ENCODE measurements at places on chromosomes 16 and 17. TPM values are rescaled to one million over a fixed set of nuclear protein-coding genes. Genes with fewer than 3 reads are reported as not detected.
A peak's percentile ranks its signal among the peaks of the same experiment; 100 is the strongest.

NKD1 gene
- 0.42 TPM for total RNA-seq

TERB1 gene
- 0.05 TPM for total RNA-seq

CTF1 gene
- total RNA-seq, result 3.5 TPM

CRHR1 gene
- total RNA-seq, result not detected

GRCh38 chr17:44266402-44267164 is 1.4 kb downstream of the SLC4A1 start:
- DNase-seq, result no peak

DNA sequence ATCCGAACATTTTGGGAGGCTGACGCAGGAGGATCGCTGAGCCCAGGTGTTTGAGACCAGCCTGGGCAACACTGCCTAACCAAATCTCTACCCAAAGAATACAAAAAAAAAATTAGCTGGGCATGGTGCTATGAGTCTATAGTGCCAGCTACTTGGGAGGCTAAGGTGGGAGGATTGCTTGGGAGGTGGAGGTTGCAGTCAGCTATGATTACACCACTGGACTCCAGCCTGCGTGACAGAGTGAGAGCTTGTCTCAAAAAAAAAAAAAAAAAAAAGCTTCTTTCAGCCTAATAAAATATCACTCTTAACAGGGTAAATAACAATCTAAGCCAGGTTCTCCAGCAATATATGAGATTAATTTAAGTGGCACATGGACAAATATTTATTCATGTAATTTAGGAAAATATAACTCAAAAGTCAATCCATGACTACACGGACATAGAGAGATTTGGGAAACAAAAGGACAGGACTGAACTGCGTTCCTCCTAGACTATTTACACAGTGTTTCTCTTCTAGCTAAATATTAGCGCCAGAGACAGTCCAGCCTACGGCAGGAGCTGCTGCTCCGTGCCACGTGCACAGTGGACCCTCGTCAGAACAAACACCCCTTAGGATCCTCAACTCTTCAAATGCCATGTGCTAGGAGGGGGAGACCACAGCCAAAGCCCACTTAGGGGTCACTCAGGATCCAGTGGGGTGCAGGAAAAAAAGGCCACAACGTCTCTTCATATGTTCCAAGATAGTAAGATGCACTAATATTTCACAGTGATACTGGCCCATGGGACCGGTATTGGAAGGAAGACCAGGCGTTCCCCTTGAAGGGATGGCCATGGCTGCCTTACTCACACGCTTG is 8.7 kb downstream of the USP36 start:
- no peak for DNase-seq

GRCh38 chr16:54216268-54216667 is 70.3 kb downstream of the IRX3 start:
- DNase-seq, result no peak

DNA sequence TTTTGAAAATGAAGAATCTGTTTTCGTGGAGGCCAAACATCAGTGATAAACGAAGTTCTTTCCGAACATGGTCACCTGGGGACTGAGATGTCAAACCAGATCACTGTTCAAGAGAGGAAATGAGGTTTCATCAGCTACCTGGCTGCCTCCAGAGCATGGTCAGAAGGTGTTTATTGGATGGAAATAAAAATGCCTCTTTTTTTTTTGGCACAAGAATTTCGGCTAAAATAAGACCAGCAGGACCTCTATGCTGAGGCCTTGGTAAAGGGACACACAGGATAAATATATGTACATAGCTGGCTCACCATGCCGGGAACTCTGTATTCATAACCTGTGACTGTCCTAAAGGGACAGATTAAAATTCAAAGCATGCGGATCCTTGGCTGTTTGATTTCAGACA is 135.3 kb downstream of the UTP18 start:
- DNase-seq, result no peak

- no peak for DNase-seq
Measured at GRCh38 chr17:42180411-42180921, 476 bp downstream of the KCNH4 start.

DNA sequence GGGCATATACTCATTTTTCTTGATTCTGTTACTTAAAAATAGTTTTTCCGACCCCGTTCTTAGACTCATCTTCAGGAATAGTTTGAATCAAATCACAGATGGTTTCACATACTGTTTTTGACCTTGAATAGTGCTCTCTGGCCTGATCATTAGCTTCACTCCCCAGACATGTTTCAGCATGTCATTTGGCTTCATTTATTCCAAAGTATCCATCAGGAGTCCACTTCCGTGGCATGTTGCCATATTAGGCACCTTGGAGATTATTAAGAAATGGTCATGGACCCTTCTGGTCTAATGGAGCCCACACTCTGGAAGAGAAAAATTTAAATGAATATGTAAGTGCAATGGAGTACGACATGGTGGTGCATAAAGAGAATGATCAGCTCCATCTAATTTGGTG is 222.3 kb downstream of the FTO start:
- no peak for DNase-seq

DNA sequence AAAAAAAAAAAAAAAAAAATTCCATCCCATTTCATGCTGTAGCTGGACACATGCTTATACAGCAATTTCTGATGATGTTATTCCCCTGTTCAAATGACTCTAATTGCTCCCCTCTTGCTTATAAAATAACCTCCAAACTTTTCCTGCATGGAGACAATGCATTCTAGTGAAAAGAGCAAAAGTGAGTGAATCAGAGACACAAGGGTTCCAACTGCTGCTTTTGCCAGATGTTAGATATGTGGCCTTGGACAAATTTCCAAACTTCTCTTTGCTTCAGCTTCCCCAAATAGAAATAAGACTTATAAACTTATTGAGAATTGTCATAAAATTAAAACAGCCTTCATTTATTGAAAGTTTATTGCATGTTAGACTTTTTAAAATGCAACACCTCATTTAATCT is 65.0 kb upstream of the AXIN2 start:
- no peak for DNase-seq

GRCh38 chr17:4234401-4234800 is 29.4 kb downstream of the ANKFY1 start:
- DNase-seq, result no peak

- DNase-seq, result peak; percentile 38
Measured at GRCh38 chr16:3143189-3143588, 8.4 kb downstream of the ZNF213 start.

DNA sequence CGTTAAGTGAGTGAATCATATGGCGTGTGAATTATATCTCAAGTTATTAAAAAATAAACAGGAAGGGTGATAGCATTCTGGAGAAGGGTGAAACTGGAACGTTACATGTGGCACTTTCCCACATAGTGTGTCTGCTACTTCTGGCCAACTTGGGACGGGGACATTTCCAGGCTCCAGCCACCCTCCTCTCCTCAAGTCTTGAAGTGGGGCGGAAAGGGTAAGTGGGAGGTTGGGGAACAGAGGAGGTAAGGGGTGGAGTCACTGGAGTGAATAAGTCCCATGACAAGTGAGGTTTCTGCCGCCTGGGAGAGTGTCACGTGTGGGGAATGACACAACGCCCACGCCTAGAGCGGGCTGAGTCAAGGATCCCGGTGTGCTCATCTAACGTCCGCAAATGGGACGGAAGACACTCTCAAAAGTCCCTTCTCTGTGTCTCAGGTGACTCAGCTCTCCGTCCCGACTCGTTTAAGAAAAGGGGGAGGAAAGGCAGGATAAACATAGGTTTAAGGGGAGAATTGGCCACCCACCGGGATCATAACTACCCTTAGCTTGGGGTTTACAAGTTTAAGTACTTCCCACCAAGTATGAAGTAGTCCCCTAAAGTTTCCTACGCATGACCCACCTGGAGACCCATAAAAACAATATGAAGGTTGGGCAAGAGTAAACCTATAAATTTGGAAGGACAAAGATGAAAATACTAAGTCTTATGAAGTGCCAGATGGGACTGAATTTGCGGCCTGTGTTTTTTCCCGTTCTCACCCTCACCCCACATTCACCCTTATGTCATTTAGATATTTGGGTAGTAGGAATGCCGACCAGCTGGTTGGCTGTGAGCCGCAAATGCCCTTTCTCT is 1.2 kb upstream of the SPAG9 start:
- DNase-seq, result peak; percentile 97

DNA sequence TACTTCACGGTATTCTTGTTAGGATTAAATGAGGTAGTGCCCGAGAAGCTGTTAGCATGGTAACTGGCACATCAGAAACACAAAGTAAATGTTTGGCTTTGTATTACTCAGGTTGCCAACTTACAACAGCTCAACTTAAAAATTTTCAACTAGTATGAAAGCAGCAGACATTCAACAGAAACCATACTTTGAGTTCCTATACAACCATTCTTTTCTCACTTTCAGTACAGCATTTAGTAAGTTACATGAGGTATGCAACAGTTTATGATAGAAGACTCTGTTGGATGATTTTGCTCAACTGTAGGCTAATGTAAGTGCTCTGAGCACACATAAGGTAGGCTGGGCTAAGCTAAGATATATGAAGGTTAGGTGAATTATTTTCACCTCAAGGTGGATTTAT is 7.7 kb downstream of the CENPN start:
- DNase-seq, result no peak

GRCh38 chr17:13120864-13121263 is 103.0 kb upstream of the ELAC2 start:
- DNase-seq, result no peak

DNA sequence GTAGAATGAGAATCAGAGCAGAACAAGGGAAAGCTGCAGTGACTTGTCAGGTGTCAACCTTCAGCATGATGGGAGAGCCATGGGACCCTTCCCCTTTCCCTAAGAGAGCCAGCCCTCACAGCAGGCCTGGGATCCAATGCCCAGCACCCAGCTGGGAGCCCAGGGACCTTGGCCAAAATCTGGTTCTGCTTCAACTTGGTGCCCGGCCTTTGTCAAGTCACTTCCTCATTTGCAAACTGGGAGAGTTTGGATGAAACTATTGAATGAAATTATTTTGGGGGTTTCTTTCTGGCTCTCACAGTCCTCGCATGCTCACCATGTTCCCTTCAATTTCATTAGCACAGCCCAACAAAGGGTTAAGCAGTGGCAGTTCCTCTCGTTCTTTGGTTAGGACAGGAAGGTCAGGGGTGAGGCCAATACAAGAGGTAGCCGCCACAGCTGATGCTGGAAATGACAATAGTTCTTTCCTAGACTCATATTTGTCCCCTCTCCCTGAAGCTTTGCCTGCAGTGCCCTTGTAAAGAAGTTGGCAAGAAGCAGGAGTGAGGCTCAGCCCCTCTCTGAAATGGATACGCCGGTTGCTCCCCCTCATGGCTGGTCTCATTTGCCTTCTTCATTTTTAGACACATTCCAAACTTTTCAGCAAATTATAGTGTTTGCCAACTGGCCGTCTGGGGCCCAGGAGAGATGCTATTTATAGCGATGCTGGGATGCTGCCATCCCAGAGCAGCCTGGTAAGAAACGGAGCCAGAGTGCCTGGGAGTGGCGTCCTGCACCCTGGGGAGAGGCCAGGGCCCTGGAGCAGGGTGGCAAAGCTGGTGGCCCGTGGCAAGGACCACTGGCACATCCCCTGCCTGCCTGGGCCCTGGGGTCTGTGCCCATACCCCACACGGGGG is 34.5 kb upstream of the MEOX1 start:
- DNase-seq, result no peak

DNA sequence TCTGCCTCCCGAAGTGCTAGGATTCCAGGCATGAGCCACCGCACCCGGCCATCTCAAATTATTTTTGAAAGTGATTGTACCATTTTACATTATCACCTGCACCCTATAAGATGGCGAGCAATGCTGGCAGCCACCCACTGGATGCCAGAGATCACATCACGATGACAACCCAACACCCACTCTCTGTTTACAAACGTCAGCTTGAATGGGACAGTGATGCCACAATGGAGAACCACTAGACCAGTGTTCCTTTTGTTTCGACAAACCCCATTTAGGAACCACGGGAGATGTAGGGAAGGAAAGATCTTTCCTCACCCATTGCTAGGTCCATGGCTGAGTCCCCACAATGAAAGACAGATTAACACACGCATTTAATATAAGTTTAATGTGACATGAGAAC is 20.1 kb upstream of the HAPSTR1 start:
- DNase-seq, result no peak
